ENCODE measurements at places on chromosomes 4 and X. TPM values are rescaled to one million over a fixed set of nuclear protein-coding genes. Genes with fewer than 3 reads are reported as not detected.

The BLTP1 gene
- 67.7 TPM for total RNA-seq

The ART3 gene
- total RNA-seq: not detected

The DMRTC1B gene
- not detected for total RNA-seq

DNA sequence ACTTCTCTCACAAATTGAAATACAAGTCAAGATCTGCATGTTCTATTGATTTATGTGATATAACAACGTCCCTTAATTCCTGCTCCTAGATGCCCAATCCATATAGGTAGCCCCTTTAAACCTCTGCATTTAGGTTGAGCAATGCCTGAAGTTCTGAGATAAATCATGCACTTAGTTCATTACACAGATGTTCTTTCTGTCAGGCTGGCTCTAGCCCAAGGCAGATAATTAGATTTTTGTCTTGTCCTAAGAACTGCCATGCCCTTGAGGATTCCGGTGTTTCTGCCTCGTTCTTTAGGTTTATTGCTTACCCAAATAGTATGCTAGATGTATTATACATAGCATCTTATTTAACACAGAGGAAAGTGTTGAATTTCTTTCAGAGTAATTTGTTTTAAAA is 143.1 kb downstream of the TRAM1L1 start:
- no peak for DNase-seq

- DNase-seq: no peak
Observed at GRCh38 chr4:30972542-30972941, 252.4 kb downstream of the PCDH7 start.

DNA sequence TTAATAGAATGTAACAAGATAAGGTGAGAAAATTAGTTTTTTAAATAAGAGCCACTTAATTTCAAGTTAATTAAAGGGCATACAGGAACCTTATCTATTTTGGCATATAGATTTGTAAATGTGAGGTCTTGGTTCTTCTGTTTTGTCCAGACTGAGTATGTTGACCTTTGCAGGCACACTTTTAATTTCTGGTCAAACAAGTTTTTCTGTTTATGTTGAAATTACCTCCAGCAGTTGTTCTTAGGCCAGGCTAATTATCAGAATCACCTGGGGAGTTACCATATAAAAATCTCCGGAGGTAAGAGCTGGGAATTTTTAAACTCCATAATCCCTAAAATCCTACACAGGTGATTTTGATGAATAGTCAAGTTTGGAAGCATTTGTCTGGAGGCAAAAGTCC is 227.4 kb upstream of the ANKRD50 start:
- DNase-seq: no peak

- DNase-seq: no peak
Observed at GRCh38 chr4:165928601-165929000, 55.6 kb downstream of the TLL1 start.

The TKTL1 gene
- 0.29 TPM for total RNA-seq

GRCh38 chr4:108172753-108173598 is 4.2 kb upstream of the LEF1 start:
- DNase-seq: no peak

GRCh38 chrX:70433848-70434351 is 10.7 kb upstream of the DLG3 start:
- DNase-seq: peak; percentile 89

GRCh38 chrX:80511969-80512760 is 91.9 kb downstream of the TENT5D start:
- DNase-seq: no peak

- DNase-seq: no peak
Observed at GRCh38 chr4:169604903-169605331, 7.5 kb downstream of the NEK1 start.

The ADAMTS3 gene
- 3.2 TPM for total RNA-seq

DNA sequence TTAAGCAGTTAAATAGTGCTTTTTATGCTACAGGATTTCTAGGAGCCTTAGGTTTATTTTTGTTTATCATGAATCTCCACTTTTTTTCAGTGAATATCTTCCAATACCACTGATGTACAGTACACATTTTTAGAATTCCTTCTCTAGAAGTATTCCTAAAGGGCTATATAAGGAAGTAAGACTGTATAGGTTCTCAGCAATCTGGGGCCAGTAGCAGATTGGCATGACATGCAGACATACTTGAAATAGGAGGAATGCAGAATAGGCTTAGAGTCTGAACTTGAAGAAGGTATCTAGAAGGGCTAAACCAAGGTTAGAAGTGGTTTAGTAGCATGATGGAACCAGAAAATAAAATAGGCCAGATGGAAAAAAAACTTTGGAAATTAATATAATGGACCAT is 29.8 kb downstream of the HEPH start:
- no peak for DNase-seq

GRCh38 chr4:110020139-110020538 is 107.5 kb downstream of the EGF start:
- no peak for DNase-seq

The CSN1S1 gene
- not detected for total RNA-seq

- peak; percentile 82 for DNase-seq
Observed at GRCh38 chrX:40174001-40174853, 76.5 kb upstream of the BCOR start.
